ENCODE measurements at places on chromosomes 16 and 17. TPM values are rescaled to one million over a fixed set of nuclear protein-coding genes. Genes with fewer than 3 reads are reported as not detected.

SPN gene
- polyA plus RNA-seq = 2.5 TPM

ZMYND15 gene
- 0.40 TPM for polyA plus RNA-seq

- DNase-seq = no peak
Measured at GRCh38 chr17:64332502-64332901, 58.2 kb downstream of the PECAM1 start.

- no peak for DNase-seq
Measured at GRCh38 chr17:1552932-1553331, 9.7 kb downstream of the PITPNA start.

DNA sequence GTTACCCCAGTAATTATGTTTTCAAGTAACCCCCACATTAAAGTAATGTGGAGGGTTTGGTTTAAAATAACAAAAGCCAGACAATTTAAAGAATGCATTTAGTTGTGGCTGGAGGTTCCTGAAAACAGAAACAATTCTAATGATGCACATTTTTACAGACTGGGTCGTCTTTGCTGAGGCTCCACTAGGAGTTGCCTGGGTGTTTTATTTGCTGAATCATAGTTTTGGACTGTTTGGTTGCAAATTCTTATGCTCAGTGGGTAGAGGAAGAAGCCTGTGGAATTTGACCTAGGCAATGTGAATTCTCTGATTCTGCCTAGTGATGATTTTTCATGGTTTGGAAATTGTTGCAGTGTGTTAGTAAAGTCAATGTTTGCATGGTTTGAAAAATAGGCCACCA, 16.3 kb downstream of the SHISA9 start:
- no peak for DNase-seq

DNA sequence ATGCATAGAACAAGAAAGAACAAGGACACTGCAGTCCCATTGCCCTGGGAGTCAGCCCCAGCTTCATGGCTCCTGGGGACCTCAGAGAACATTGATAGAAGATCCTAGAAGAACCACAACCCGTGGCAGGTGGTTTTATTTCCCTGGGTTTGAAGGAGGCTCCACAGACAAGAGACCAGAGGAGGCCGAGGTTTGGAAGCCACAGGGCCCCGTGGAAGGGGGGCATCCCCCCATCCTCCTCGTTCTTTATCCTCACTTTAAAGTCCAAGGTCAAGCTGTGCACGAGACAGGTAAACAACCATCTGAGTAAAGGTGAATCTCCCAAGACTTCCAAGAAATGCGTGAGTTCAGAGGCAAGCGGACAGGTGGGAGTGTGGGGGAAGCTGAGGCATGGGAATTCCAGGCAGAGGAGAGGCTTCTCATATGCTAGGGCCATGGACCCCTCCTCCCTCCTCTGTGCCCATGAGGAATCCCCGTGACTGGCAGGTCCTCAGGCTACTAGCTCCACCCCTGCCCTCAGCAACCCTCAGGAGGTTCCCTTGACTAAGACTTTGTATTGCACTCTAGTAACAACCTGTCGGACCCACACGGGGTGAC, 849 bp upstream of the SULT1A1 start:
- no peak for DNase-seq

GRCh38 chr16:89374393-89374960, 115.9 kb downstream of the ANKRD11 start:
- DNase-seq = peak; percentile 36

GRCh38 chr17:62064791-62065563, at the start of gene MED13:
MED13 (minus strand) TSS chr17:62065278; CDS start chr17:62065205, 73 bp downstream.
- peak; percentile 56 for DNase-seq

DNA sequence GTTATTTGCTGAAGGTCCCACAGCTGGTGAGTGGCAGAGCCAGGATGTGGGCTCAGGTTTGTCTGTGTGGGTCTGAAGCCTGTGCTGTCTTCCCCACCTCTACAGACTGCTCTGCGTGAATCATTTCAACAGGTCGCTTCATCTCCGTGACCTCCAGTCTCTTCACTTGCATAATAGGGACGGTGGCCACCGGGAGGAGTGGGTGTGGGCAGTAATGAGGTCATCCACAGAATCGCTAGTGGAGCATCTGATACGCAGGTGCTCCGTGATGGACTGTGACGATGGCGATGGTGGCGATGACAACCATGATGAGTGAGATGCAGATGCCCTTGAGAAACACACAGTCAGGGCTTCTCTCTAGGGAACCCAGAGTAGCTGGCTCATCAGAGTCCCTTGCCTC, 120.2 kb downstream of the RAP1GAP2 start:
- no peak for DNase-seq

DNA sequence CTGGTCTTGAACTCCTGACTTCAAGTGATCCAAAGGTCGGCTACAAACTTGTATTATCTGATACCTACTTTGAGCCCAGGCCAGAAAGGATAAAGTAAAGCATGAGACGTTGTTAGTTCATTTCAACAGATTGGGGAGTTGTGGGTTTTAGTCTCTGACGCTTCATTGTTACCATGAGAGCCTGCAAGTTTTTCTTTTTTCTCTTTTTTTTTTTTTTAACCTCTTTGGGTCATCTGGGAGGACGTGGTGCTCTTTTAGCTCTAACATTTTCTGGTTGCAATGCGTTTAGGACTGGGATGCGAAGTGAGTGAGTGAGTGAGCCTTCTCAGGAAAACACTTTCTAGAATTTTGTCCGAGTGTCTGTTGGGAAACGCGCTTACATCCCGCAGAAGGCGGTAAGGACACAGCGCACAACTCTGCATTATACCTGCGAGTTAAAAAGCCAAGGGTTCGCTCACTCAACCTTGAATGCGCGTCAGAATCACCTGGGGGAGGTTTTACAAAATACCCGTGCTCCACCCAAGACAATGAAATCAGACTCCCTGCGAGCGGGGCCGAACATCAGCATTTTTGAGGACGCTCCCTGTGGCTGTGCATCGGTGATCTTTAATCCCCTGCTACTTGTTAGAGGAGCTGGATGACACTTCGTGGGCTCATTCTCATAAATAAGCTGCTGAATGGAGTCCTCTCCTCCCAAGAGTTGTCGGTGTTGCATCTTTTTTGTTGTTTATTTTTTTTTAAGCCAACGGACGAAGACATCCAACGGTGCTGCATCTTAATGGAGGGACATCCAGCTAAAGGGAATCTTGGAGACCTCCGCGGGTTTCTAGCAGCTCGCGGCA, 629 bp upstream of the RNF135 start:
- DNase-seq = peak; percentile 75

GRCh38 chr16:22265351-22265750, 31.9 kb upstream of the POLR3E start:
- no peak for DNase-seq
